ENCODE measurements at places on chromosomes 13 and 19. TPM values are rescaled to one million over a fixed set of nuclear protein-coding genes. Genes with fewer than 3 reads are reported as not detected.
A peak's percentile ranks its signal among the peaks of the same experiment; 100 is the strongest.

Gene ZNF266
- 10.8 TPM for total RNA-seq

Gene KIR3DL2
- total RNA-seq: not detected

Gene ZFR2
- not detected for total RNA-seq

Gene CDC42EP5
- 1.1 TPM for total RNA-seq

Gene ZGLP1
- total RNA-seq: 0.88 TPM

Gene TSSK6
- 0.68 TPM for total RNA-seq

Gene PPP2R1A
- 233 TPM for total RNA-seq

Gene LRP3
- total RNA-seq: 0.68 TPM

Gene CAPN12
- total RNA-seq: not detected

Gene MAST3
- 2.6 TPM for total RNA-seq

Gene MCEMP1
- total RNA-seq: not detected

Gene MAMSTR
- total RNA-seq: 0.39 TPM

Gene CASP14
- 0.39 TPM for total RNA-seq

Gene KASH5
- not detected for total RNA-seq

Gene RXFP2
- total RNA-seq: 1.2 TPM

Gene SLITRK5
- total RNA-seq: under 0.01 TPM

Gene TNFRSF19
- 44.5 TPM for total RNA-seq

GRCh38 chr13:95406176-95406575 lies 104.9 kb upstream of the ABCC4 start:
- DNase-seq: peak; percentile 6

DNA sequence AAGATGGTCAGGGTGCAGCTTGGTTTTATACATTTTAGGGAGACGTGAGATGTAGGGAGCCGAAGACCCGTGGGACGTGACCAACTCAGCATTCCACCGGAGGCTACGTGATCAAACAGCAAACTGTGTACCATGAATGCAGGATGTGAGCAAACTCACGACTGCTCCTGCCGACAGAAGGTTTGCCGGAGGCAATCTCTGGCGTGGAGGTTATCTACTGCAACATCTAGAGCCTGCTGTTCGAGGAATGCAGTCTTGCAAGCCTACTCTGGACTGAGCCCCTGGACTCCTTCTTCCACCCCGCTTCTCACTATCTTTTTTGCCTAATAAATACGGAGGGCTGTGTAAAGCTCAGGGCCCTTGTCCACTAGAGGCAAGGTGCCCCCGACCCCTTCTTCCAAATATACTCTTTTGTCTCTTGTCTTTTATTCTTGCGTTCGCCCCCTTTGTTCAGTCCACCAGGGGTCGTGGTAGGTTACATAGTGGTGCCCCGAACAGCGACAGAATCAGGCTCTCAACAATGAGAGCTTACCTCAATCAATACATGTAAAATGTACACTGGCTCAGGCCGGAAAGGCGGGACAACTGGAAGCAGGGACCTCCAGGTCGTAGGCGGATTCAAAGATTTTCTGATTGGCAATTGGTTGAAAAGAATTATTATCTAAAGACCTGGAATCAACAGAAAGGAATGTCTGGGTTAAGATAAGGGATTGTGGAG lies 8.9 kb upstream of the OR1I1 start:
- peak; percentile 94 for DNase-seq

DNA sequence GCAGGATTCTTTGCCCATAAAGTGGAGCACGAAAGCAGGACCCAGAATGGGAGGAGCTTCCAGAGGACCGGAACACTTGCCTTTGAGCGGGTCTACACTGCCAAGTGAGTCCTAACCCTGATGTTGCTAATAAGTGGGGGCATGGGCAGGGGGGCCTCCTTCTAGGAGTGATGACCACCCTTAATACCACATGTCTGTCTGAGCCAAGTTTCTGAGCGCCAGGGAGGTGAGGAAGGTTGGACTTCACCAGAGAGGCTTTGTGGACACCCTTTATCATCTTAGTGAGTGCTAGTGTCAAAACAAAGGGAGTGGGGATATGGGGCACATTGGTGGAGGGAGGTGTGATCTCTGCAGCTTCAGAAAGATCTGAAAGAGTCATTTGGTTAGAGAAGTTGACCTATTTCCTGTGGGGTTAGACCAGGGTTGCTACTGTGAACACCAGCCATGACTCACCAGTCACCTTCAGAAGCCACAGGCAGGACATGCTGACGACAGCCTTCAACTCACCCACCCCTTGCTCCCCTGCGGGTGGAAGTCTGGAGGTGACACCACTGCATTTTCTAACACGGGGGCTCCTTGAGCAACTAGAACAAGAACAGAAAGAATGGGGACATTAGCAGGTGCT lies 8.8 kb downstream of the ALOX5AP start:
- peak; percentile 87 for DNase-seq

- no peak for DNase-seq
These were observed 351.4 kb downstream of the KCNRG start for GRCh38 chr13:50366488-50367174.

DNA sequence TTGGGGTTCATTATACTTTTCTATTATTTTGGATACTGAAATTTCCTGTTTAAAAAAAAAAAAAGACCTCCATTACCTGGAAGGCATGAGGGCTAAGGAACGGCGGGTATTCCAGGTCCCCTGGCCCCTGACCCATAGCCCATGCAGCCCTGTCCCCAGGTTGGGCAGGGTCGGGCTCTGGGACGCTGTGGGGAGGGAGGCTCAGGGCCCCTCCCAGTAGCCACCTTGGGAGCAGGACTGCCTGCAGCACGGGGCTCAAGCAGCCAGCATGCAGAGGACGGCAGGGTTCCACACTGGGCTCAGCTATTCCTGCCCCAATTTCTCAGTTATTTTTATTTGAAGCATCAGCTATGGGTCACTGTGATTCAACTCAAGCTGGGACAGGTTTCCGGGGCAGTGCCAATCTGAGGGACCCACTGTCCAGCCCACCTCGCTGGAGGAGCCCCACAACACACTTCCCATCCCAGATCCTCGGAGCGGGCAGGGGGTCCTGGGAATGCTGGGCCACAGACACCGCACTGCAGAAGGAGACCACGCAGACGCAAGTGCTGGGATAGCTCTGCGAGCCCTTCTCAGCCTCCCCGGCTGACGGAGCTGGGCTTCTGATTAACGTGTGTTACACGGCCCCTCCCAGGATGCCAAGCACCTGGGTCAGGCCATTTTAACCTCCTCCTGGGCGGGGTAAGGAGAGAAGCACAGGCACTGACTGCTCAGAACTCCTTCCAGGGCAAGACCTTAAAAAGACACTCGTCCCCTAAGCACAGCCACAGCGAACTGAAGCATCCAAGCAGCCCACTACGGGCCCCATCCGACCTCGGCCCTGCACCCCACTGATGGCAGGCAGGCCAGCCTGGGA lies 60.1 kb downstream of the PEPD start:
- DNase-seq: no peak

DNA sequence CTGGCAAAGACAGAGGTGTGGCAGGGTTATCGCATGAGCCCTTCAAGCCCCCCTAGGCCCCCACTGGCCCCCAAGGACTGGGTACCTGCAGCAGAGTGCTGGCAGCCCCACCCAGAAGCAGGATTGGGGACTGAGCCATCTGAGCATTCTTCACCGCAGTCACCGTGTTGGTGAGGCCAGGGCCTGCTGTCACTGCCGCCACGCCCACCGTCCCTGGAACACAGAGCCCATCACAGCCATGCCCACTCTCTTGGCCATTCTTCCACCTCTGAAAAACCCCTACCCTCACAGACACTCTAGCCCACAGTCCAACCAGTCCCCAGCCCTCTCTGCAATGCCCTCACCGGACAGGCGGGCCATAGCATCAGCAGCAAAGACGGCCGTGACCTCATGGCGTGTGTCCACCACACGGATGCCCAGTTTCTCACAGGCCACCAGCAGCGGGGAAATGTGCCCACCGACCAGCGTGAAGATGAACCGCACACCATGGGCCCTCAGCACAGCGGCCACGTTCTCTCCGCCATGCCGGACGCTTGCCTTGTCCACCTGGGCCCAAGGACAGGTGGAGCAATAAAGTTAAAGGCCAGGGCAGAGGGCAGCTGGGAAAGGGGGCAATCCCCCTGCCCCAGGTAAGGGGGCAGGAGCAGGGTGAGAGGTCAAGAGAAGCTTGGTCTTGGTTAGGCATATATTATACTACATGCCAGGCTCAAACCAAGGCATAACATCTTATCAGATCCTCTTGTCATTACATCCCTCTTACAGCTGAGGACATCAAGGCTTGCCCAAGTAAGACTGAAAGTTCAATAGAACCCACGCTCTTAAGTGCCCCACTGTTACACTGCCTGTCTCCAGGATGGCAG lies 16.1 kb downstream of the SYDE1 start:
- DNase-seq: no peak

GRCh38 chr19:47614559-47614958 lies 5.6 kb downstream of the BICRA start:
- no peak for DNase-seq

DNA sequence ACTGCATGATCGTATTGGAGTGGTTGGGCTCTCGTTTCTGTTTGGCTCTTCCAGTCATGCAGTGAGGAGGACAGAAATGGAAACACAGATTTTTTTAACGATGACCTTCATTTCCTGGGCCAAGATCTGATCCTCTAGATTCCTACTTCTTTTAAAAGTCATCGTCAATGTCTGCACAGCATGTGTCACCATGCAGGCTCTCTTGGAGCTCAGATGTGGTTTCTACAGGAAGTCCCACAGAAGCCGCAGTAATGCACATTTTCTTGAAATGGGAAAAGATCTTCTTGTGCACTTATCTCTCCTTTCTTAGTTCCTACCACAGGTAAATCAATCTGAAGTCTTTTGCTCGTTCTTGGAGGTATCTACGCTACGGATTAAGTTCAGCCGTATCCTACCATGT lies 626.9 kb downstream of the EFNB2 start:
- peak; percentile 95 for DNase-seq

- no peak for DNase-seq
These were observed 17.3 kb downstream of the RHPN2 start for GRCh38 chr19:33047422-33047821.

GRCh38 chr13:32893176-32893575 lies 123.0 kb upstream of the KL start:
- no peak for DNase-seq

DNA sequence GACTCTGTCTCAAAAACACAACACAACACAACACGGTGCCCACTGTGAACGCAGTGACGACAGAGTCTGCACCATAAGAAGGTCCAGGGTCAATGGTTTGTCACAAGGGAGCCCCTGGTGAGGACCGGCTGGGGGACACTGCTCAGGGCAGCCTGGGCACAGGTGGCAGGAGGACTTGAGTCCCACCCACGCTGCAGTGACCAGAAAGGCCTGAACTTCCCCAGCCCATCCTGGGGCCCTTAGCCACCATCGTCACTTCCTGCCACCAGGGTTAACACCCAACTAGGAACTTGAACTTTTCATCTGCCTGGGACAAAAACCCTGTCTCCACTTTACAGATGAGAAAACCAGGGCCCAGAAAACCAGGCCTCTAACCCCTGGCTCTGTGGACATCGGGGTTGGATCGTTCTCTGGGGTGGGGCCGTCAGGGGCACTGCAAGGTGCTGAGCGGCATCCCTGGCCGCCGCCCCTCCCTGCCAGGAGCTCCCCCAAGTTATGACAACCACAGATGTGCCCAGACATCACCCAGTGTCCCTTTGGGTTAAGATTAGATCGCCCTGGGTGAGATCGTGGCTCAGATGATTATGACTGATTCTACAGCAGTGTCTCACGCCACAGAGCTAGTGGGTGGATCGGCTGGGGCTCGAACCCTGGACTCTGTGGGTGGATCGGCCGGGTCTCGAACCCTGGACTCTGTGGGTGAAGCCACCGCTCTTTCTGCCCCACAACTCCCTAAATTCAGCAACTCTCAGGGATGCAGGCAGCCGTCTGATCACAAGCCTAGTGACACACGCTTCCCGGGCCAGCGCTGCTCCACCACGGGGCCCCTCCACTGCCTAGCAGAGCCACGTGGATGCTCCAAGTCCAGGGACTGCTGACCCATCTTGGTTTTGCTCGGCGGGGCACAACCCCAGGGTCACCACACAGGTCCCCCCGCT lies 14.0 kb downstream of the MOB3A start:
- DNase-seq: no peak

DNA sequence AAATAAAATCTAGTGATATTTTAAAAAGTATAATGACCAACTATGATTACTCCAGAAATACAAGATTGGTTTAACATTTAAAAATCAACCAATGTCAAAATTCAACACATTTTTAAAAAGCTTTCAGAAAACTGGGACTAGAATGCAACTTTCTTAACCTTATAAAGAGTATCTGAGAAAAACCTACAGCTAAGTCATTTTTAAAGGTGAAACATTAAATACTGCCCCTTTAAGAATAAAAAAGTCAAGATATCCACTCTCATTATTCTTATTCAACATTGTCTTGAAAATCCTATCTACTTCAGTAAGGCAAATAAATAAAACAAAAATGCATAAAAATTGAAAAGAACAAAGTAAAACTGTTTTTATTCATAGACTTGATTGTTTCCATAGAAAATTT lies 673.2 kb downstream of the UQCRFS1 start:
- DNase-seq: no peak

DNA sequence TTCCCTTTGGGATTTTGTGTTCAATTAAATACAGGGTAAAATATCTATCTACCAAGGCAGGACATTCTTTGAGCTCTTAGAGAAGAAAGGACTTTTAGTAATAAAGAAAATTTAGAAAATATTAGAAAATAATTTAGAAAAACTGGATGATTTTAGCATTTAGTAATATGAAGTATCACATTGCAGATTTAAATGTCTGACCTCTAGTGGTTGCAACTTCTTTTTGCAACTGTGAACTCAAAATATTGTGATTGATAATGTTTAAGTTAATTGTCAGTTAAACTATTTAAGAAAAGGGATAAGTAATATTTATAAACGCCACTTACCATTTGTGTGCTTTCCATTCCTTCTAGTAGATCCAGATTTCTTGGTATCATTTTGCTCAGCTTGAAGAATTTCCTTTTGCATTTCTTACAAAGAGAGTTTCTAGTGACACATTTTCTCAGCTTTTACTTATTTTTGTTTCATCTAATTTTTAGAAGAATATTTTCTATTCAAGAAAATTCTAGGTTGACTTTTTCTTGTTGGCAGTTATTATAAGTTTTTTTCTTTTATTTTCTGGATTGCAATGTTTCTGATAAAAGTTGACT lies 10.3 kb upstream of the POSTN start:
- no peak for DNase-seq

DNA sequence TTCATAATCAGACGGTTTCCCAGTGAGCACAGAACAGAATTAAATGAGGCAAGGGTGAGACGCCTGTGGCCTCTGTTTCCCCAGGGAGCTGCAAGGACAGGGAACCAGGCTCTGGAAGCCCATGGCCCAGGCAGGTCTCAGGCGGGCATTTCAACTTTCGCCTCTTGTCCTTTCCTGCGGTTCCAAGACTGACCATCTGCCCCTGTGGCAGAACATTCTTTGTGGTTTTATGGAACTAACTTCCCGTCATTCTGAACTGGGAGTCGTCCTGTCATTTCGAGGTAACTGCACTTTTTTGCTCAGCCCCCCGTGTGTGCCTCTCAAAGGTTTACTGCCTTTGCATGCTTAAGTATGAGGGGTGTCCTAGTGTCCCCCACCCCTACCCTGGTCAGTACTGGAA lies 70.9 kb downstream of the KL start:
- DNase-seq: peak; percentile 62

GRCh38 chr13:76004416-76004815 lies 368.3 kb downstream of the LMO7 start:
- DNase-seq: no peak

GRCh38 chr13:45748941-45749759 lies 47.0 kb downstream of the CBY2 start:
- no peak for DNase-seq

- DNase-seq: peak; percentile 78
These were observed 1.0 kb downstream of the FSTL3 start for GRCh38 chr19:677201-677600.

GRCh38 chr19:18503337-18503970 lies 18.4 kb downstream of the ELL start:
- no peak for DNase-seq

- DNase-seq: no peak
These were observed 66.3 kb downstream of the IRS2 start for GRCh38 chr13:109719962-109720646.

All from RPMI7951 (cell line).